ENCODE measurements at places on chromosomes 2 and 18.
A peak's percentile ranks its signal among the peaks of the same experiment; 100 is the strongest.

GRCh38 chr2:70141902-70142589 lies 48.8 kb downstream of the C2orf42 start:
- peak; percentile 55 for DNase-seq

- DNase-seq = no peak
Measured at GRCh38 chr2:16218625-16219024, 278.3 kb downstream of the MYCN start.

DNA sequence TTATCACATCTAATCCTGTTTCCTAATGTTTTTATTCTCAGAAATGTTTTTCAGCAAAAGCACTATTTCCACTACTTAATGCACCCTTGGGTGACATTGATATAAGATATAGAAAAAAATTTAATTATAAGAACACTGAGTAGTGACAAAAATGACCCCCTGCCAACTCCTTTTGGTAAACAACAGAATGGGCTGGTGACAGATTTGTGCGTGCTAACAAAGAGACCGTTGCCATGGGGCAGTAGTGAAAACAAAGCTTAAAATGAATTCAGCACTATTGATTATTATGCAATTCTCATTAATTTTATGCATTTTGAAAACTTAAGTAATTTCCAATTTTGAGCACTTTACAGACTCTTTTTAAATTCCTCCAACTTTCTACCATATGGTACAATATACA lies 33.1 kb downstream of the RDH14 start:
- no peak for DNase-seq

DNA sequence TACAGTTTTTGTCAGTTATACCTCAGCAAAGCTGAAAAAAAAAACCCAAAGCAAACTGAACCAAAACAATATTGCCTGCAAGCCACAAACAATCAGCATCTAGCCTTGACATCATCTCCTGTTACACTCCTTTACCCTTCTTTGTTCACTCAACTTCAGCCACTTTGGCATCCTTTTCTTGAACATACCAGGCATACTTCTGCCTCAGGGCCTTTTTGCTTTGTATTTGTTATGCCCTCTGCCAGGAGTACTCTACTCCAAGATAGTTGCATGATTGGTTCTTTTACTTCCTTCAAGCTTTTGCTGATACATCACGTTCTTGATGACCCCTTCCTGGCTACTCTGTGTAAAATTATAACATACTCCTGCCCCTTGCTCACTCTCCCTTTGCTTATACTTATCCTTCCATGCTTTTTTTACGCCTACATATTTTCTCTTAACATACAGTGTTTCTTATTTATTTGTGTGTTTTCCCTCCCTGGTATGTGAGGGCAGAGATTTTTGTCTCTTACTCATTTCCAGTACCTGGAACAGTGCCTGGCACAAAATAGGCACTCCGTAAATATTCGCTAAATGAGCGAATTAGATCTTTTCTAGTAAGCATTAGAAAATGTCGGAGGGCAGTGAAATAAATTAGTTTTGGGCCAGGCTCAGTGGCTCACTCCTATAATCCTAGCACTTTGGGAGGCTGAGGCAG lies 12.7 kb downstream of the ABI2 start:
- DNase-seq = peak; percentile 64

DNA sequence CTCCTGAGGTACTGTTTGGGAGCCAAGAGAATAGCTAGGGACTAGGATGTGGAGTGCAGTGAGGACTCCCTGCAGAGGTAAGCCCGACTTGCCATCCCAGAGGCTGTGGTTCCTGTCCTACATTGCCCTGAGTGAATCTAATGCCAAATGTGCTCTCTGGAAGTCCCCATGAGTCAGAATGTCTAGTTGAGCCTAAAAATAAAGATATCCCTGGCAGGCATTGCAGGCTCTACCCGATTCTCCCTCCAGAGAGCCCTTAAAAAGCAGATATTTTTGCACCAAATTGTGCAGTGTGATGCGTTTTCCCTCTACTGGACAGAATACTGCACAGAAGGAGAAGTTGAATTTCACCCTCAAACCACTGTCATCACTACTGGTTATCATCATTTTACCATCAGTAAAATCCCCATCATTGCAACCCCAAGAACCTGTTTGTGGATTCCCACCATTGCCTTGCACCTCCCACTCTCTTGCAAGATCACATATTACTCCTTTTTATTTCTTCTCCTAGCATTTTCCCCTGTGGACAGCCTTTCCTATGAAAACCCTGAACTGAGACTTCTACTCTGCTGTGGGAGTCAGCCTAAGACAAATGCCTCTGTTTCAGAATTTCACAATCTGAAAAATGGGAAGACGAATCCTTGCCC lies 98.0 kb downstream of the MARCHF4 start:
- peak; percentile 42 for DNase-seq

DNA sequence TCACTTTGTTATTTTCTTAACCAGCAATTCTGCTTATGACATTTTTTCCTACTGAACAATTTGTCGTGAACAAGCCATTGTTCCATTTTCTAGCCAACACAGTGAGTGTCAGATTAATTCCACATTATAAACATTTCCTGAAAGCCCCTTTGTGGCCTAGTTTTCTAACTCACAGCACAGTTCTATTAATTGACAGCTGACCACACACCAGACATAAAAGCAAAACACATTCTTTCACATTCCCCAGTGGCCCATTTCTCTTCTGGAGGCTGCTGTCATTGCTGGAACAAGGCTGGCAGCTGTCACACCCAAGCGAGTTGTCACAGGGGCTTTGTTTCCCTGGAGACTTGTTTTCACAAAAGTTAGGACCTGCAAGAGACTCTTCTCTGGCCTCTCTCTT lies 50.7 kb downstream of the RNF152 start:
- no peak for DNase-seq

GRCh38 chr2:239216614-239217273 lies 184.1 kb downstream of the HDAC4 start:
- no peak for DNase-seq

GRCh38 chr2:59947209-59947608 lies 606.2 kb downstream of the BCL11A start:
- no peak for DNase-seq

DNA sequence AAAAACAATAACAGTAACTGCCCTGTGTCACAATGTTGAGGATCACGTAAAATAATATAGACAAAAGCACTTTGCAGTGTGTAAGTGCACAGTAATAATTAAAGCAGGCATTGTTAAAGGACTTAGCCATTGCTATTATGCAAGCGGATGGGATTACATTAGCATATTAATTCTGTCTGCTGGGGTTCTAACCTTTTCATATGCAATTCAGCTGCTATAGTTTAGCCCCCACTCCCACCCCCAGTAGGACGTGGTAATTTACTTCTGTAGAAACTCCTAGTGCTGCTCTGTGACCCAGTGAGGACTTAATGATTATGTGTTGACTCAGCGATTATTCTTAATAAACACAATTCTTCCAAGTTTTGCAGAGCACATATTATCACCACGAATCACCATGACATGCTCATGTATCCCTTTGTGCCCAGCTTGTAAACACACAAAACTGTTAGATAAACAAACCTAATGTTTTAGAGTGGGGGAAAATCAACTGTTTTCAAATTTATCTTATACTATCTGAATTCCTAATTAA lies 5.1 kb upstream of the ADAM23 start:
- no peak for DNase-seq

GRCh38 chr2:216666461-216667233 lies 28.7 kb downstream of the IGFBP5 start:
- DNase-seq = peak; percentile 72

- no peak for DNase-seq
Measured at GRCh38 chr2:106536490-106536889, 49.3 kb downstream of the CD8B2 start.

DNA sequence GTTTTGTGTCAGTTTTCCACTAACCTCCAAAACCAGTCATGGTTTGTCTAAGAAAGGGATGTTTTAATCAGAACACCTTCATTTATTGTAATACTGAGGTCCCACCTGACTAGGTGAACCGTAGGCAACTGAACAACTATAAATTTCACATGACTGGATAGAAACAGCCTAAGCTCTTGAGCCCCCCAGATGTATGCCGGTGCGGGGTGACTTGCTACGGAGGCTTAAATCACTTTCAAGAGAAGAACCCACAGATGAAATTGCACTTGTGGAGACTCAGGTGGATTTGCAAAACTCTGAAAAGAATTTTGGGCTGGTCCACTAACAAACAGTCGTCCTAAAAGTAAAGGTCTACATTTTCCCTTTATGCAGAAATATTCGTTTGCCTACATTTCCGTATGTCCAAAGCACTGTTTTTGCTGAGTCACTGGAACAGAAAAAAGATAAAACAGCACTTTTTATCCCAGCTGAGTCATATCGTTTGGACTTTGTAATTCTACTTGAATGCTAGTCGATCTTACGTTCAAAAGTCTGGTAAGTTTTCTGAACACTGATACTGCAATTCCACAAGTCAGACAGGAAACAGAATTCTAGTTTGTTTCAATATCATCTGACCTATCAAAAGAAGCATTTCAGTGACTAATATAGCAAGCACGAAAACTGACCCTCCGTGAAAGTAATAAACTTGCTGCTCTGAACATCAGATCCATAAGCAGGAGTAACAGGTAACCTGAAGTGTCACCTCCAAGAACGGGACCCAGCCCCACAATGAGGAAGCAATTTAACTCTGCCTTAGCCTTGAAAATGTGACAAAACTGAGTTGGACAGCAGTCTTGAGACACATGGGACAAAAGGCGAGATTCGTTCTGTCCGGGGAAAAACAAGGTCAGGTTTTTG lies 18.1 kb downstream of the ZNF516 start:
- DNase-seq = peak; percentile 73

DNA sequence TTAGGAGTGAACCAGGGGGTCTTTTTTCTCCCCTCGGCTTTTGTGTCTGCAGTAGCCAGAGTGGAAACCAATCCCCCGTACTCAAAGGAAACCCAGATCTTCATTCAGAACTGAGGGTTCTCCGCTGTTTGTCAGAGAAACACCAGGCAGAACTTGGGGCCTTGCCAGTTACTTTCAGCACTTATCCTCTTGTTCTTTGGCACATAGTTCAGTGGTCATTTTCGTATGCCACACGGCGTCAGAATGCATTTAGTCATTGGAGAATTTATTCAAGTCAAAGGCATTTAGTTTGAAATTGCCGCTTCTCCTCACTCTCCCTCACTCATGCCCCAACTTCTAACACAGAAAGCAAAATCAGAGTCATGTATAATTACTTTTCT lies 102.9 kb downstream of the CABLES1 start:
- DNase-seq = peak; percentile 66

DNA sequence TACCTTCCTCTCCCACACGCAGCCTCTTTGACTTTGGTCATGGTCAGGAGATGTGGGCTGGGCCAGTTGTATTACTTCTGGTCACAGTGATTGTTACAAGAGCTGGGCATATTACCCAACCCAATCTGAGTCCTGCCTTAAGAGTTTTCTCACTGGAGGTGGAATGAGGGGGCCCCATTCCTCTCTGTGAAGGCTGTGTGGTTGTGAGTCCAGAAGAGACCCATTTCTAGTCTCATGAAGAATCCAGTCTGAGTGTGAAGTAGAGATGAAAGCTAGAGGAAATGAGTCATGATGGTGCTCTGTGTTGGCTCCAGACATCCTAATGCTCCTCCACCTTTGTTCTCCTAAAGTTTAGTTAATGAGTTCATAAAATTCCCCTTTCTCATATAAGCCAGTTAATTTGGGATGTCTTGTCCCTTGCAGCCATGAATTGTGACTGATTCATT lies 50.8 kb upstream of the RASGRP3 start:
- no peak for DNase-seq

- DNase-seq = no peak
Measured at GRCh38 chr2:60519231-60519863, 34.1 kb downstream of the BCL11A start.

- peak; percentile 62 for DNase-seq
Measured at GRCh38 chr2:239630618-239631286, 229.9 kb upstream of the HDAC4 start.

DNA sequence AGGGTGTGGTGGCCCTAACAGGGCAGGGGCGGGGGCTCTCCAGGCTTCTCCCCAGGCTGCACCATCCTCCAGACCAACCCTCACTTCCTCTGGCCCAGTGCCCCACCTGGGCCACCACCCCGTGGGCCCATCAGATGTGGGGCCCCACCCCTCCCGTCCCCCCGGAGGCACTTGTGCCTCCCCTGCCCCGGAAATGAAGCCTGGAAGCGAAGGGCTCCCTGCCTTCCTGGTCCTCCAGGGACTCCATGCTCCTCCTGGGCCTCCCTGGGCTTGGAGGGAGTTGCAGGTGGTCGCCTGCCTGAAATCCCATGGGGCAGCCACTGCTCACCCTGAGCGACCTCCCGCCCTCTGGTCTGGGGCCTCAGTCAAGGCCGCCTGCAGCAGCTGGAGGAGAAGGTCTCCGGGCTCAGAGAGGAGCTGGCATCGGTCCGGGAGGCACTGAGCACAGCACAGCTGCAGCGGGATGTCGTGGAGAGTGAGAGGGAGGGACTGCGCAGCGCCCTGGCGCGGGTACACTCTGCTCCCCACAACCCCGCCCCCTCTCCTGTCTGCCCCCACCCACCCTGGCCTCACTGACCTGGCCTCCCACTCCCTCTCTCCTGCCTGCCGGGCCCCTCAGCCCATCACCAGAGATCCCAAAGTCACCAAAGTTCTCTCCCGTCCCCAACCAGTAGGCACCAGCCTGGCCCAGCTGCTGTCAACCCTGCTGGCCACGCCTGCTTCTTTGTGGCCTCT lies 28.0 kb downstream of the CROCC2 start:
- DNase-seq = no peak

DNA sequence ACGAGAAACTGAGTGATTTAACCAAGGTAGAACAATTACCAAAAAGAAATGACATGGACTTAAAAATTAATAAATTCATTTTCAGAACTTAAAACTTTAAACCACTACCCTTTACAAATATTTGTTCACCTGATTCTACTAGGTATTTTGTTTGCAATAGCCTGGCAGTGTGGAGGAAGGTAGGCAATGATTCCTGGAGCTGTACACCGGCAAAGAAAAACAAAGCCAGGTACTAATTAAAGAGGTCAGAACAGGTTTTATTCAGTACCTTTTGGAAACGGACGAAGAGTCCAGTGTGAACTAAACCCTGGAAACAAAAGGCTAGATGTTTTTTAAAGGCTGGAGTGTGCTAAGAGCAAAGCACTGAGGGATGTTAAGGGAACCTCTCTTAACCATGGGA lies 561.3 kb upstream of the FSHR start:
- DNase-seq = no peak

- DNase-seq = no peak
Measured at GRCh38 chr18:25813110-25813509, 277.3 kb downstream of the SS18 start.

DNA sequence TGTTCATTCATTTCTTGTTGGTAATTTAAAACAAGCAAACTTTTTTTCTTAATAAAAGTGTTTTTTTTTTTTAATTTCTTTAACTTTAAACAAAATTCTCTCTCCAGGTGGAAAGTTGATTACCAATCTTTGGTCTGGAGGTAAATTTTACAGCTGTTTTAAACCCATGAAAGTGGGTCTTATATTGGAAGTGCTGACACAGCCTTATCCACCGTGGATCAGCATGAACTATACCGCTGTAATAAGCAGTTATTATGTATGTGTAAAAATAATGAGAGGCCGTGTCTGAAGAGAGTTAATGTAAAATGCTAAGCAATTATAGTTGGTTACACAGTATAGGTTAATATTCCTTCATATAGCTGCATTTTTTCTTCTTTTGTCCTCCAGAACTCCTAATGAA lies 378.1 kb upstream of the ATP5MC3 start:
- no peak for DNase-seq

- no peak for DNase-seq
Measured at GRCh38 chr18:37956902-37957301, 391.3 kb upstream of the CELF4 start.

GRCh38 chr18:73859837-73860397 lies 287.7 kb downstream of the FBXO15 start:
- DNase-seq = no peak

GRCh38 chr2:203059567-203060240 lies 45.0 kb downstream of the NBEAL1 start:
- no peak for DNase-seq
